ENCODE measurements at places on chromosomes 1 and 21.

DNA sequence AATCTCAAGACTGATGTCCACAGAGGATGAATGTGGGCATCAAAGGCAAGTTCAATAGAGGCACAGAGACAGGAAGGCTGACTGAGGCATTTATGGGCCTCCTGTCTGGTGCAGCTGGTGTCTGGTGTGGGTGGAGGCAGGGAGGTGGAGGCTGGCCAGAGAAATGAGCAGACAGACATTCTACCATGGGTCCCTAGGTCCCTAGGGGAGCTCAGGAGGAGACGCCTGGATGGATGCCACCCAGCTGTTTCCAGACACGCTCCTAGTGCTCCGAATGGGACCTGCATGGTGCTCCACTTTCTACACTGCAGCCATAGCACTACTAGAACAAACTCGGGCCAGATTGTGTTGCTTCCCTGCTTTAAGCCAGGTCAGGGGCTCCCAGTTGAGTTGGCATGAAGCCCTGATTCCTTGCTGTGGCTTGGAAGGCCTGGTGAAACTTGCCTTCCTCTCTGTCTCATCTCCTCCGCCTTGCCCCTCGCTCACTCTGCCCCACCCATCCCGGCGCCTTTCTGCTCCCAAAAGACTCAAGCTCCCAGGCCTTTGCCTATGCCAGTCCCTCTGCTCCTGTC lies 25.3 kb downstream of the PADI2 start:
- H3K4me3 ChIP-seq: no peak overlapping the region
- H3K27me3 ChIP-seq: peaks cover 16% of the 10 kb centered on the region
- peaks cover 43% of the 10 kb centered on the region for H3K4me1 ChIP-seq
- no peaks in the 10 kb centered on the region for H3K36me3 ChIP-seq
- no peak for DNase-seq
- no peak overlapping the region for H3K27ac ChIP-seq

DNA sequence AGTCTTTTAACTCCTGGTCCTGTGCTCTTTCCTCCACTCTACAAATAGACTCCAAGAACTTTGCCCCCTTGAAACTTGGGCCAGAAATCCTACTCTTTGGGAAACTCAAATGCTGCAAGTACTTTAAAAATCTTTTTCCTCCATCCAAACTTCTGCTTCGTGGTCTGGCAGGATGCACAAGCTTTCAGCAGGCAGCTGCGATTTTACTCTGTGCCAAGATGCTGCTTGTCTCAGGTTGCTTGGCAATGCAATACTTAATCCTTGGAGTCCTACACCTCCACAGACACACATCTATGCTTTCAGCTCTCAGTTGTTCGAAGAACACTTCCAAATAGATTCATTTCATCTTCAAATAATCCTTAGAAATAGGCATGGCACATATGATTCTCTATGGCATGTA lies 435.3 kb upstream of the USP24 start:
- peaks cover 6% of the 10 kb centered on the region for H3K27me3 ChIP-seq
- no peak overlapping the region for H3K4me3 ChIP-seq
- no peak overlapping the region for H3K27ac ChIP-seq

GRCh38 chr21:33268737-33269441 lies 2.7 kb downstream of the IL10RB start:
- H3K36me3 ChIP-seq: peaks cover 29% of the 10 kb centered on the region
- peaks cover 43% of the 10 kb centered on the region for H3K4me1 ChIP-seq
- H3K27me3 ChIP-seq: peaks cover 13% of the 10 kb centered on the region
- no peak for DNase-seq

DNA sequence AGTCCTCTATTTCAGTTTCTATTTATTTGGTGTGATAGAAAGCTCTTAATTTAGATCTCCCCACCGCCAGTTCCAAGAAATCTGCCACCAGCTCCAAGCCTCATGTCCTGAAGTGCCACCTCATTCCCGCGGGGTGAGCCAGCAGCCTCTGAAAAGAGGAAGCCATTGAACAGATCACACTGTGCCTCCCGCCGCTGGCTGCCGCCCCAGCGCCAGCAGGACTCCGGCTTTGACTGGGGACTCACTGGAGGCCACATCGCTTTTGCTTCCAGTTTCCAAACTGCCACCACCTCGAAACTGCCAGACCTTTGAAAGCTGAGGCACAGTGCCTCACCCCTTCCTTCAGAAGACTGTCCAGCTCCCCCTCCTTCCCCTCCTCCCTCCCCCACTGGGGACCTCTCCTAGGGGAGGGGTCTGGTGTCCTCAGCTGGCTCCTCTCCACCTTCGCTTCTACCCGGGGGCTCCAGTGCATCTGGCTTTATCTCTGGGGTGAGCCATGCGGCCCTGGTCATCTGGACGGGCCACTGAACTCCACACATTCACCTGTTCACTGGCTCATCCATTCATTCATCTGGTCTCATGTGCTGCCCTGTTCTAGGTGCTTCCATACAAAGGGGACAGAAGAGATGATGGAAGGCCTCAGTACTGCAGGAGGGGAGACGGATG lies 58.9 kb downstream of the VPS26C start:
- peaks cover 43% of the 10 kb centered on the region for H3K36me3 ChIP-seq
- no peak overlapping the region for H3K4me3 ChIP-seq
- no peak for DNase-seq
- H3K27me3 ChIP-seq: peaks cover 3% of the 10 kb centered on the region

DNA sequence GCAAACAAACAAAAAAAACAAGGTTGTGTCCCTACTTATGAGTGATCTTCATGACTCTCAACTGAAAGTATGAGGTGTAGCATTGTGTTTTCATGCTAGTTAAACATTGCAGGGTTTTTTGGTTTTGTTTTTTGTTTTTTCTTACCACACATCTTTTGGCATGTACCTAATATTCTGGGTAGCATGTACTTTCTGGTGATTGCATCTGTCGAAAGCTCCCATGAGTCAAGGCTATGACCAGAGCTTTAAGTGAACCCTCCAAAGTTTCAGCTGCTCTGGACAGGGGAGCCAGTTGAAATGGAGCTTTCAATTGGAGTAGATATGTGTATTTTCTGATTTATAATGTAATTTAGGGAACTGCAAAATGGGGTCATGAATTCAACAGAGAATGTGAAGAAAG lies 115.5 kb downstream of the KCNK2 start:
- no peaks in the 10 kb centered on the region for H3K4me1 ChIP-seq
- no peak for DNase-seq
- H3K36me3 ChIP-seq: no peaks in the 10 kb centered on the region
- H3K4me3 ChIP-seq: no peak overlapping the region
- H3K27me3 ChIP-seq: no peaks in the 10 kb centered on the region
- no peak overlapping the region for H3K27ac ChIP-seq

All from nephron progenitor cell (in vitro differentiated cells).